ENCODE measurements at places on chromosomes 13 and 19. TPM values are rescaled to one million over a fixed set of nuclear protein-coding genes. Genes with fewer than 3 reads are reported as not detected.
A peak's percentile ranks its signal among the peaks of the same experiment; 100 is the strongest.

DNA sequence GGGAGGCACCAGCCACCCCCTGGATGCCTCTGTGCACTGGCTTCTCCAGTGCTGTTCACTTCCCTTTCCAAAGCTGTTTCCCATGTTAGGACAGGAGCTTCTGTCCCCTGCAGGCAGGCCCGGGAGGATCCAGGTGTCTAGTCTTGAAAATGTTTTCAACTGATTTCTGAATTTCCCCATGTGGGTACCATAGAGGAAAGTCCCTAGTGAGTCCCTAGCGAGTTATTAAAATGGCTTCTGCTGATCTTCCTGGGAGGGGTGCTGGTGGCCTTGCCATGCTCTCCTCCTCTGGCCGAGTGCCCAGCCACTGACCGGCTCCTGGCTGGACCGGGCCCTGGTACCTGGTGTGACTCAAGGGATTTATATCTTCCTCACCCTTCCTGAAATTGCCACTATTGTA is 5.2 kb upstream of the ANKRD10 start:
- no peak for DNase-seq

DNA sequence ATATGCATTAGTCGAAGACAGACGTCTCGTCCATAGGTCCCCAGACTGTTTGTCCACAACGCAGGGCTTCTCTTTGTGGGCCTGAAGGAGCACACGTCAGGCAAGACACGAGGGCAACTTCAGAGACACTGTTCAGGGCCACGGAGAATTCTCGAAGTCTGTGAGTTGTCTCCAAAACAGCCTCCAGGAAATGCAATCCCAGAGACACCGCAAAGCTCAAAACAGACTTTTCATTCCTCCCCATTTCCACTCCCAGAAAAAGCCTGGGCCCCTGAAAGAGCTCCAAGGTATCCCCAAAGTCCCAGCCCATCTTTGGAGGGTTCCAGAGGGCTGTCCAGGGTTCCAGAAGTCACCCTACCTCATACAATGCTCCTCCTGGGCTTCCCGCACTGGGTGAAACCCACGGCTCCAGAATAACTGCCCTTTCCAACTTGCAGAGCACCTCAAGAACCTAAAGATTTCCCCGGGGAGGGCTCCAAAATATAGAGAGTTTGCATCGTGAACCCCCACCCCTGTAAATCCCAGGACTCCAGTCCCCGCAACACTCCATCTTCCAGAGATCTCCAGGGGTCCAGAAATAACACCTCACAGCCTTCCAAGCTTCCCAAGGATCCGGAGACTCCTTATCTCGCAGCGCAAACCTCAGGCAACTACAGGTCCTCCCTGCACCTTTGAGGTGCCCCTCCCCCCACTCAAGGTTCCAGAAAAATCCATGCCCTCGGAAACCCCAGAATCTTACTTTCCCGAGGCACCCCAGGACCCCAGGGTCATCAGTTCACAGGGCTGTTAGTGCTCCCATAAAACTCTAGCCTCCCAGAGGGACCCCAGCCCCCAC is 687 bp upstream of the FTL start:
- DNase-seq = peak; percentile 44

- no peak for DNase-seq
Measured at GRCh38 chr19:16385296-16385695, 60.7 kb downstream of the KLF2 start.

Gene LILRA6
- not detected for total RNA-seq
